SJSA1 (cell line): ENCODE measurements at places on chromosomes 5 and 9. TPM values are rescaled to one million over a fixed set of nuclear protein-coding genes. Genes with fewer than 3 reads are reported as not detected.

GRCh38 chr9:116156621-116157314 is 3.2 kb downstream of the PAPPA start:
- H3K4me3 ChIP-seq, result peak overlapping the region; percentile 19
- peak; percentile 79 for DNase-seq
- no peaks in the 10 kb centered on the region for H3K27me3 ChIP-seq
- peak overlapping the region; percentile 48 for H3K27ac ChIP-seq
- H3K4me1 ChIP-seq, result peaks cover 33% of the 10 kb centered on the region

DNA sequence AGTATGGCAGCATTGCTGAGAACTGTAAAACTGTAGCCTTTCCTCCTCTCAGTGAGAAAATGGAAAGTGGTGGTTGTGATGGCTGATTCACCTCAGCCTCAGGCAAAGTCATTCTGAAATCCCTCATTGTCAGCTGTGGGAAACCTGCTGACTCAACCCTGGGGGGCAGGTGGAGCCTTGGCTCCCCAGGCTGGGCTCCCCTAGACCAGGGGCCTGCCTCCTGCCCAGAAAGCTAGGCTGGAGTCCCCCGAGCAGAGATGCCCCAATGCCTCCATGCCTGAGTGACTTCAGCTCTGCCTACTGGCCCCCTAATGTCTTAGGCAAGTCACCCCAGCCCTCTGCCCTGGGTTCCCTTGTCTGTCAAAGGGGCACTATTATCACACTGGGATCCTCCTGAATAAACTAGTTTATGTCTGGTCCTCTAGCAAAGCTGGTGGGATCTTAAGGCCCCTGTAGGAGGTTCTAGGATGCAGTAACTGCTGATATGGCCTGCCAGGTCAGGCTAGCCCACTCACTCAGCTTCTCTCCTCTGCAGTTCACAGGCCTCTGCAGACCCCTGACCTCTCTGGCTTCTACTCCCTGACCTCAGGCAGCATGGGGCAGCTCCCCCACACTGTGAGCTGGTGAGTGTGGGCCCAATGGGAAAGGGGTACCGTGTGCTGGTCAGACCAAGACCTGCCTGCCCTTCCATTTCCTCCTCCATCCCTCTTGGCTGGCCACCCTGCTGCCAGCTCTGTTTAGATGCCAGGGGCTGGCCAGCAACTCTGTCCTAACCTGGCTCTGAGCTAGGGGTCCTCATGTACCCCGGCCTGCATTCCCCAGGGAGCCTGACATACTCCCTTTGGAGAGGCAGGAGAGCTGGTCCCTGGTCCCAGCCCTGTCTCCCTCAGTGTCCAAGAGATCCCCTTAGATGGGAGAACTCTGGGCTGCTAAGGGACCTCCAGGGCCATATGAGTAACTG is 24.2 kb downstream of the TCF7 start:
- peak; percentile 59 for DNase-seq
- no peak overlapping the region for H3K4me3 ChIP-seq
- H3K4me1 ChIP-seq, result peaks cover 37% of the 10 kb centered on the region
- H3K27ac ChIP-seq, result peak overlapping the region; percentile 35

PDE6A gene
- 0.05 TPM in 1 of 2 replicates, not detected in the other for total RNA-seq

SLC4A9 gene
- not detected in 2 replicates for total RNA-seq

- H3K27me3 ChIP-seq, result peaks cover 14% of the 10 kb centered on the region; the same call in 1 of the 2 replicates
- H3K27ac ChIP-seq, result no peak overlapping the region
- H3K4me3 ChIP-seq, result no peak overlapping the region
- no peaks in the 10 kb centered on the region for H3K36me3 ChIP-seq
Observed at GRCh38 chr5:107602896-107603295, 67.8 kb downstream of the EFNA5 start.

- H3K27me3 ChIP-seq, result no peaks in the 10 kb centered on the region
- DNase-seq, result peak; percentile 95
- H3K27ac ChIP-seq, result peak overlapping the region; percentile 96
- peaks cover 5% of the 10 kb centered on the region; the same call in 1 of the 2 replicates for H3K36me3 ChIP-seq
- H3K4me3 ChIP-seq, result no peak overlapping the region
Observed at GRCh38 chr5:37771731-37772130, 68.1 kb downstream of the GDNF start.

CRB2 gene
- not detected in 2 replicates for total RNA-seq
